ENCODE measurements at places on chromosomes 5 and 9. TPM values are rescaled to one million over a fixed set of nuclear protein-coding genes. Genes with fewer than 3 reads are reported as not detected.

- no peak for DNase-seq
These were observed 663.6 kb upstream of the ZNF608 start for GRCh38 chr5:125409861-125410536.

Gene TESK1
- total RNA-seq, result 34.7 TPM

GRCh38 chr5:87398981-87399614 lies 13.6 kb downstream of the CCNH start:
- no peak for DNase-seq

- no peak for DNase-seq
These were observed at the start of gene POU5F2 for GRCh38 chr5:93741136-93741811. Gene POU5F2 (minus strand): TSS chr5:93741600. CDS start chr5:93741563, 37 bp downstream.

Gene MARVELD2
- 0.31 TPM for total RNA-seq

- DNase-seq, result no peak
These were observed 42.5 kb upstream of the GLRX start for GRCh38 chr5:95864944-95865504.

DNA sequence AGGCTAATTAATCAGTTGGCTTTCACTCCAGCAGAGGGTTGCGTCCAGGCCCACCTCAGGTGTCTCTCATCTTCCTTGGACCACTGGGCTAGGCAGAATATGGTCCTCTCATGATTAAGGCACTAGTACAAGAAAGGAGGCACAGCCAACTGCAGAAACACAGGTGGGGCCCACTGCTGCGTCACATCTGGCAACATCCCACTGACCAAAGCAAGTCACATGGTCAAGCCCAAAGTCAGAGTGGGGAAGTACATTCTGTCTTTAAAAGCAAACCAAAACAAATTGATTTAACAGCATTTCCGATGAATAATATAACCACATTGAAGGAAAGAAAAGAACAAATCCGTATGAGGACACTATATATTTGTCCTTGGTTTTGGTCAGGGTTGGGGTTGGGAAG lies 28.0 kb upstream of the UBTD2 start:
- DNase-seq, result no peak

DNA sequence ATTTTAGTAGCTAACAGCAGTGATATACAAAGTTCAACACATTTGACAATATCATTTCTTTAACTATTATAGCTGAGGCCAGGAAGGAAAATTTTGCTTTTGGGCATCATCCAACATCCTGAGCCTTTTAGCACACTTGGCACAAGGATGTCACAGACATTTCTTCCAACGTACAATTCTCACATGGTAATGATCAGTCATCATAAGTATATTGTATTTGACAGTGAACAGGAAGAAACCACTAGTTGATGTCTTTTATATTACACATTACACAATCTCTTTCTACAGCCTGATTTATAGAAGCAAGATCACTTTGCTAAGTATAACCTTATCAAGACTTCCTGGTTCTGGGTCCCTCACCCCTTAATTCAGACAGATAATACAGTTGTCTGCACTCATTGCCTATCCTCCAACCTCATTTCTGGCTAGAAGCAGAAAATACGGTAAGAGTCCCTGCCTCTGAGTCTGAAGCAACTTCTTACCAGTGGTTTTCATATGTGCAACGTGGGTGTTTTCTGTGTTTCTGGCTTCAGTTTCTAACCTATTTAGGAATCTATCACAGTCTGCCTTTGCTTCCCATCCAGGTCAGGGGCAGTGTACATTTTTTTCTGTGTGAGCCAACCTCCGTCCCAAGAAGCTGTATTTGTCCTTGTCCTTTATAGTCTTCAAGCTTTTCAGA lies 167.8 kb downstream of the PAM start:
- no peak for DNase-seq

- DNase-seq, result no peak
These were observed 1.7 kb upstream of the PAX5 start for GRCh38 chr9:37035648-37036370.

DNA sequence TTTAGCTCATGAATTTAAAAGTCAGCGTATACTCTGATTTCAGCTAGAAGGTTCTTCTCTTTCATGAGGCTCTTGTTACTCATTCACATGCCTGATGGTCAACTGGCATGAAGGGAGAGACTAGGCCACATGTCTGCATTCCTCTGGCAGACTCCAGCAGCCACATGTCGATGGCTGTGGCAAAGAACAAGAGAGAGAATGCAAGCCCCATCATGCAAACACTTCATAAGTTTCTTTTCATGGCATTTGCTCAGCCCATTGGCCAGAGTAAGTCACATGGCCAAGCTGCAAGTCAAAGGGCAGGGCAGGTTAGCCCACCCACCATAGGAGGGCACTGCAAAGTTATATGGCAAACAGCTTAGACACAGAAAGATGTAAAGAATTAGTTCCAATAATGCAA lies 5.4 kb downstream of the KCNV2 start:
- DNase-seq, result peak; percentile 11

DNA sequence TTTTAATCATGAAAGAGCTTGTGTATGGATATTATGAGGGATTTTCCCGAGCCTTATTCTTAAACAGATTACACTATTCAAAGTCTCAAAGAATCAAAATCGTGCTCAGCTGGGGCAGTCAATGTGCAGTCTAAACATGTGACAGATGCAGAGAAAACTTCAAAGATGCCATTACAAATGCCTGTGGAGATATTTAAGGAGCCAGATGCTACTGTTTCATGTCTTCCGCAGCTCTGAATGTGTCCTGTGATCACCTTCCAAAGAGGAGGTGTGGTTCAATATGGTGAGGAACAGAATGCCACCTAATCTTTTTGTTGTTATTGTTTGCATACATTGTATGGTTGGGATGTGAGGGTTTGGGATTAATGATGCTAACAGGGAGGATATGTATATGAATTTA lies 593.3 kb upstream of the ARRDC3 start:
- no peak for DNase-seq

GRCh38 chr5:90326995-90327394 lies 82.6 kb downstream of the CETN3 start:
- DNase-seq, result no peak

DNA sequence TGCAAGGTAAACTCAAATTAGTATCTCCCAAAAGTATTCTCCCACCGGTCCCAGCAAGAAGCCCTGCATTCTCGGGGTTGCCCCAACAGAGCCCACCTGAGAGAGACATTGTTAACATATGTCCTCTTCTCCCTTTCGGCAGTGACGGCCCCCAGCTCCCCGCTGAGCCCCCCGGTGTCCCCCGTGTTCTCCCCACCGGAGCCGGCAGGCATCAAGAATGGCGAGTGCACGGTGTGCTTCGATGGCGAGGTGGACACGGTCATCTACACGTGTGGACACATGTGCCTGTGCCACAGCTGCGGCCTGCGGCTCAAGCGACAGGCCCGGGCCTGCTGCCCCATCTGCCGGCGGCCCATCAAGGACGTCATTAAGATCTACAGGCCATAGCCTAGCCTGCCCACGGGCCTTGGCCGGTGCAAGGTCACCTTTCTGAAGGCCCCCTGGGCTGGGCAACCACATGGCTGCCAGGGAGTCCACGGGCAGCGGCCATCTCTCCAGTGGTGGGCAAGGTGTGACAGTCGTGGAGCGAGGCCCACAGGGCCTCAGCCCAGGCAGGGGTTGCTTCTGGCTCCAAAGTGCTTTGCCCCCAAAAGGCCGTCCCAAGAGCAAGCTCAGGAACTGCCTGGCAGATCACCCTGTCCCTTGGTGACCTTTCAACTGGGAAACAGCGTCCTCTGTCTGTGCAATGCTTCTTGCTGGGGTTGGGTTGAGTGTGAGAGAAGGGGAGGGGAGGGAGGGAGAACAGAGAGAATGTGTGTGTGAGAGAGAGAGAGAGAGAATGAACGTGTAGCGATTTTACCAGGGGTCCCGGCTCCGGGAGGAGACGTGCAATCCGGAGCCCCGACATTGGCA lies 45.7 kb downstream of the NEURL1B start:
- no peak for DNase-seq

Gene OTULINL
- total RNA-seq, result 12.3 TPM

GRCh38 chr5:115983519-115983918 lies 21.2 kb downstream of the LVRN start:
- DNase-seq, result no peak

Gene ARL14EPL
- total RNA-seq, result not detected

Gene LECT2
- total RNA-seq, result not detected

DNA sequence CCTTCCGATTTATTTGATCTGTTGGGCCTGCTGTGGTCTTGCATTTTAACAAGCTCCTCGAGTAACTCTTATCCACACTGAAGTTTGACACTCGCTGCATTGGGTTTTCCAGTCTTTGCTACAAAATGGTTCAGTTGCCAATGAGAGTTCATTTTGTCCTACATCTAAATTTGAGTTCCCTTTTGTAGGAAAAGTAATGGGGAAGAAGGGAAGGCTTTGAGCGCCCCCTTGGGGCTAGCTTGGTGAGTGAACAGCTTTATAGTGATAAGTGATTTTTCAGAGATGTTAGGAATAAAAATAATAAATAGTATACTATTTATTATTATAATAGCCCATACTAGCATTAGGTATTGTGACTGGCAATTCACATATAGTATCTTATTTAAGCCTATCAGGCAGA lies 89.9 kb upstream of the GNAQ start:
- peak; percentile 76 for DNase-seq

- no peak for DNase-seq
These were observed 93.6 kb downstream of the COL23A1 start for GRCh38 chr5:178496642-178497041.

DNA sequence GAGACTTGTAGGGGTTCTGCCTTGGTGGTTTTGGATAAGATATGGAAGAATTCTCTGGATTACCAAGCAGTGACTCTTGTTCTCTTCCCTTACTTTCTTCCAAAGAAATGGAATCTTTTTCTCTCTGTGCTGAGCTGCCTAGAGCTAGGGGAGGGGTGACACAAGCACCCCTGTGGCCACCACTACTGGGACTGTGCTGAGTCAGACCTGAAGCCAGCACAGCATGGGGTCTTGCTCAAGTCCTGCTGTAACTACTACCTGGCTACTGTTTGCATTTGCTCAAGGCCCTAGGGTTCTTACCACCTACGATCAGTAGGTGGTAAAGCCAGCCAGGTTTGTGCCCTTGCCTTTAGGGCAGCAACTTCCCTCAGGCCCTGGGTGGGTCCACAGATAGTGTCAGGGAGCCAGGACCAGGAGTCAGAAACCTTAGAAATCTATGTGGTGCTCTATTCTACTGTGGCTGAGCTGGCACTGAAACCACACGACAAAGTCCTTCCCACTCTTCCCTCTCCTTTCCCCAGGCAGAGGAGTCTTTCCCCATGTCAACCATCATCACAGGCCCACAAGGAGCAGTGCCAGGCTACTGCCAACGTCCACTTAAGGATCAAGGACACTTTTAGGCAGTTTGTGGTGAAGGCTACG lies 53.8 kb downstream of the SREK1 start:
- DNase-seq, result no peak

Gene PCDHB4
- not detected for total RNA-seq

Gene FRMD3
- total RNA-seq, result 0.27 TPM

Gene ELL2
- total RNA-seq, result 132 TPM

- DNase-seq, result no peak
These were observed 149.3 kb downstream of the FBXO4 start for GRCh38 chr5:42074353-42074752.

Gene OR1J4
- not detected for total RNA-seq

- DNase-seq, result no peak
These were observed 20.5 kb upstream of the FGFR4 start for GRCh38 chr5:177066224-177066623.

DNA sequence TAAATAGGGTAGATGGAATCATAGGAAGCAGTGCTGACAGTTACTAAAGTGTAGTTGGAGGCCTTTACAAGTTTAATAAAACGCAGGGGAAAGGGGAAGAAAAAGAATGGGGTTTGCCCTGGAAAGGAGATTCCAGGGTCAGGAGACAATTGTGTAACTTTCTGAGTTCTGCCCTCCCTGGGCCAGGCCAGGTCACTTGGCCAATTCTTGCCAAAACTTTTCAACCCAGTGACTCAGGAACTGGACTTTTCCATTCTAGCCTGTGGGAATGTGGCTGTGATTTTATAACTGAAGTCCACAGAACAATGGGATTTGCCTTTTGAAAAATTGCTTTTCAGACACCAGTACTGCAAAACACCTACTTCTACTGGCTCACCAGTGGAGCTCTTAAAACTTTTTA lies 289.8 kb upstream of the ANKRD55 start:
- no peak for DNase-seq

DNA sequence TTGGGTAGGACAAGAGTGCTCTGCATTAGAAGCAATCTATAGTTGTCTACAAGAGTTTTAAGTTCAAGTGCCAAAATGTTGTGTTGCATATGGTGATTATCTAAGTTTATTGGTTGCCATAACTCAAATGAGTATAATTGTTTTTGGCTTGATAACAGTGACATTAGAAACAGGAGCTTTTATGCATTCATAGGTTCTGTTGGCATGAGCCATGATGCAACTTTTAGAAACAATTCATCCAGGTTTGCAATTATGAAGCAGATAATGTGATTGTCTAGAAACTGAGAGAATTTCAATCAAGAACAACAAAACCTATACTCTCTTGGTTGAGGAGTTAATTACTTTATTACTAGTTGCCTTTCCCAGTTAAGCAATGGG lies 137.0 kb downstream of the PBX3 start:
- no peak for DNase-seq

Gene SLC34A3
- total RNA-seq, result not detected

- no peak for DNase-seq
These were observed 19.1 kb upstream of the ZFAND5 start for GRCh38 chr9:72383978-72384709.

Gene ANXA2R
- 3.8 TPM for total RNA-seq

GRCh38 chr9:88534456-88535225 lies at the start of gene NXNL2:
Gene NXNL2 (plus strand): TSS chr9:88535178. CDS start chr9:88535435, 257 bp downstream.
- peak; percentile 61 for DNase-seq

Gene XPA
- total RNA-seq, result 9.6 TPM

Gene TRIM36
- not detected for total RNA-seq

- DNase-seq, result peak; percentile 30
These were observed 20.9 kb downstream of the OR2Y1 start for GRCh38 chr5:180718810-180719453.

DNA sequence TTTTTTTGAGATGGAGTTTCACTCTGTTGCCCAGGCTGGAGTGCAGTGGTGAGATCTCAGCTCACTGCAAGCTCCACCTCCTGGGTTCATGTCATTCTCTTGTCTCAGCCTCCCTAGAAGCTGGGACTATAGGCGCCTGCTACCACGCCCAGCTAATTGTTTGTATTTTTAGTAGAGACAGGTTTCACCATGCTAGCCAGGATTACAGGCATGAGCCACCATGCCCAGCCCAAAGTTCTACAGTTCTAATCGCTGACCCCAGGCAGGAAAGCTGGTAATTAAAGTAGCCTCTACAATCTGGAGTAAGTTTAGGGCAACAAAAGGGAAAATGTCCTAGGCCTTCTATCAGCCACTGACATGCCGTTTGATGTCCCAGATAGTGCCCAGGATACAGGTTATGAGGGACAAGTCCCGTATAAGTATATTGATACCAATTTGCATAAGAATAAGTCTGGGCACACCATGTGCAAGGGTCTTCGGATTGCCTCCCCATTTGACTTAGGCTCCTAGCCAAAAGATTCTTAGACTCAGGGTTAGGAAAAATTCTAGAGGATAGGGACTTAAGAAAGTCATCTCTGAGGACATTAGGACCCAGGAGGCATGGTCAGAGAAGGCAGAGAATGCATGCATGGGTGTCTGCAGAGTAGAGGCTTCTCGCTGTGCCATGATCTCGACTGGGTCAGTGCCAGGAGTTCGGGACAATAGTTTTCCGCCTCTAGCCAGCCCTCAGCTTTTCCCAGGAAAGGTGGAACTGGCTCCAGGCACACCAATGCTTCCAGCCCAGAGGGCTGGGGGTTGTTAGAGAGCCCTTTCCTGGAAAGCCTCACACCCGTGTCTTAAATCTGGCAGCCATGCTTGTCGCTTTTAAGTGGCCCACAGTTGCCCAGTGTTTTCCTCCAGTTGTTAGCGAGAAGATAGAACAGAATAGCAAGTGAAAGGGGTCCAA lies 1111.1 kb downstream of the TAF11L14 start:
- peak; percentile 60 for DNase-seq

GRCh38 chr5:77454123-77454522 lies 38.0 kb downstream of the WDR41 start:
- no peak for DNase-seq

Measured in activated CD4-positive, alpha-beta memory T cell treated with anti-CD3 and anti-CD28 coated beads for 36 hours (primary cell).